ENCODE measurements at places on chromosomes 11 and 22.

DNA sequence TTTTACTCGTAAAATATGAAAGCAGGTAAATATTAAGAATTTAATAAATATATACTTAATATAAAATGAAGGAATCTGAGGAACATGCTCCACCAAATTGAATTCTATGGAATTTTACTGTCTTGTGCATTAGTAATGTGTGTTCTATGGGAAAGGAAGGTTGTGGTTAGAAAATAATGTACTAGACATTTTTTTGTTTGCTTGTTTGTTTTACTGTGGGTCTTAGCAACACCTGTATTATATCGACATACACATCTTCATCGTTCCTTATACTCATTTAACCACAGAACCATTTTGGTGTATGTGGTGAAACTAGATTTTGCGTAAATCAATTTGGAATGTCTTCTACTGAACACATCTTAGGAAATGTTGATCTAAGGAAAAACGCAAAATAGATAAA lies 114.1 kb upstream of the MTMR2 start:
- DNase-seq: peak; percentile 62

DNA sequence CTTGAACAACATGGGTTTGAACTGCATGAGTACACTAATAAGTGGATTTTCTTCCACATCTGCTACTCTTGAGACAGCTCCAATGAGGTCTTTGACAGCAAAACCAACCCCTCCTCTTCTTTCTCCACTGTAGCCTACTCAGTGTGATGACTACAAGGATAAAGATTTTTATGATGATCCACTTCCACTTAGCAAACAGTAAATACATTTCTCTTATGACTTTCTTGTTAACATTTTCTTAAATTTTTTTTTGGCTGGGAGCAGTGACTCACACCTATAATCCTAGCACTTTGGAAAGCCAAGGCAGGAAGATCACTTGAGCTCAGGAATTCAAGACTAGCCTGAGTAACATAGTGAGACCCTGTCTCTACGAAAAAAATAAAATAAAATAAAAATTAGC lies 9.9 kb upstream of the EIF4G2 start:
- DNase-seq: peak; percentile 80

- peak; percentile 75 for DNase-seq
Observed at GRCh38 chr22:26474682-26475081, 8.9 kb downstream of the HPS4 start.

GRCh38 chr22:33459137-33459536 lies 401.0 kb upstream of the SYN3 start:
- DNase-seq: no peak

DNA sequence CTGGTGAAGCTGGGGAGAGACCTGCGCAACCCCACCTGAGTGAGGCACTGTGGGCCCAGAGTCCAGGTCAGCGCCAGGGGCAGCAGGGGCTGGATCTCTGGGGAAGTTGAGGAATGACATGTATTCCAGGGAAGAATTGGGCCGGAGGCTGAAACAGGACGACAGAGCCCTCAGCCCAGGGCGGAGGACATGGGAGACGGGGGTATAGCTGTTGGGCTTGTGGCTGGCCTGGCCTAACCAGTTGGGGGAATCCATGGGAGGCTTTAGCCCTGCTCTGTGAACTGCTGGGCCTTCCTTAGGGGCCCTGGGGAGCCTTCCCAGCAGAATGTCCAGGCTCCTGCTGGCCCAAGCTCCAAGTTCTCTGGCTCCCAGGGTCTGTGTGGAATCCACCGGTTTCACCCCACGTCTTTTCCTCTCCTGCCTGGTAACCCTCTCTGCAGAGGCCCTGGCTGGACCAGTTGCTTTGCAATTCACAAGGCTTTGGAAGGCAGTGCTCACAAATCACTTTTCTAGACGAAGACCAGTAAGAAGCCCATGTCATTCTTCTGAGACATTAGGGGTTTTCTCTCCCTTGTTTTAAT lies 50.4 kb upstream of the KCNQ1OT1 start:
- no peak for DNase-seq

DNA sequence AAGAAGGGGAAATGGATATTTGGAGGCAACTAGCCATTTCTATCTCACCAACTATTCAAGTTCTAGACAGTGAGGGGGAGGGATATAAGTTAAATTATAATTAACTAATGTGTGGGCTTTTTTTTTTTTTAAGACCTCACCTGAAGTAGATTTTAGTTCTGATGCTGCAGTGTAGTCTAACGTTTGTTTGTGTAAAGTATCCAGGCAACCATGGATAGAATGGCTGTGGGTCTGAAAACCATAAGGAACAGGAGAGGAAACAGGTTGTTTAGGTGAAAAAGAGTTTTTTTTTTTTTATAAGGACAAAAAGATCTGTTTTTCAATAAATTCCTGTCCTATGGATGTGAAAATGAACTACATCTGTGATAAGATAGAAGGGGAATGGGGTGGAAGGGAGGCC lies 262.4 kb upstream of the PLET1 start:
- no peak for DNase-seq

DNA sequence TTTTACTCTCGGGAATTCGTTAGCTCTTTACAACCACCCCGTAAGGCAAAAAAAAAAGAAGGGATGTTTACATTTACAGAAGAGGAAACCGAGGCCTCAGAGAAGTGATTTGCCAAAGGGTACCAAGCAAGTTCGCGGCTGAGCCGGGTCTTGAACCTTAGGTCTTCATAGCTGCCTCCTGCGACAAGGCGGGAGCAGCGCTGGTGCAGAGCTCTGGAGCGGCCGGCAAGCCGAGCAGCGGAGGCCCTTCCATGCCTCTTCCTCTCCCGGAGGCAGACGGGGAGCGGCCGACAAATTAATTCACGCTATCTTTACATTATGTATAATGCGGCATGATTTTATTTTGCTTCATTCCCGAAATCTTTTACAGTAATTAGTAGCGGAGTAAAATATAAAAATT lies 536.3 kb downstream of the INSC start:
- DNase-seq: no peak

- no peak for DNase-seq
Observed at GRCh38 chr11:108983636-108984420, 319.0 kb downstream of the DDX10 start.

- peak; percentile 1 for DNase-seq
Observed at GRCh38 chr22:34975721-34976120, 90.2 kb upstream of the ISX start.

GRCh38 chr11:122717264-122717867 lies 61.8 kb downstream of the UBASH3B start:
- DNase-seq: no peak

DNA sequence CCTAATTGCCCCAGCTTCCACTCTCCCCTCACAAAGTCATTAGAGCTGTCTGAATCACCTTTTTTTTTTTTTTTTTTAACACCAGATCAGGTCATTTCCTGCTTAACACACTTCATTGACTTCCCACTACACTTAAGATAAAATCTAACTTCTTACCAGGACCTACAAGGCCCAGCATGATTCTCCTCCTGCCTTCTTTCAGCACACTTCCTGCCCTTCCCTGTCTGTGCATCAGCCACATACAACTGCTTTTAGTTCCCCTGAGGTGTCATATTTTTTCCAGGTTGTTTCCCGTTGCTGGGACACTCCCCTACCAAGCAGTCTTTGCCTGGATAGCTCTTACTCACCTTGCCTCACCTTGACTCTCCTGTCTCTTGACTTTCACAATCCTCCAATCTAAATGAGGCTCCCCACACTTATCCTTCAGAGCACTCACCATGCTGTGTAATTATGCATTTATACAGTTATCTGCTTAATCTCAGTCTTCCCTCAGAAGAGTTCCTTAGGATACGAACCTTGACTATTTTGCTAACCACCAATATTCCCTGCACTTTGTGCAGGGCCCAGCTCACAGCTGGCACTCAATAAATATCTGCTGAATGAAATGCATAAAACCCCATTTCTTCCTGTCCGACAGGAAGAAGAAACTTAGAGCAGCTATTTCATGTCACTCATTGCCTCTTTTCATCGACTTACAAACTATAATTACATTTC lies 96.6 kb upstream of the AKIP1 start:
- DNase-seq: peak; percentile 96

- peak; percentile 15 for DNase-seq
Observed at GRCh38 chr11:31045335-31045734, 324.2 kb downstream of the DCDC1 start.

DNA sequence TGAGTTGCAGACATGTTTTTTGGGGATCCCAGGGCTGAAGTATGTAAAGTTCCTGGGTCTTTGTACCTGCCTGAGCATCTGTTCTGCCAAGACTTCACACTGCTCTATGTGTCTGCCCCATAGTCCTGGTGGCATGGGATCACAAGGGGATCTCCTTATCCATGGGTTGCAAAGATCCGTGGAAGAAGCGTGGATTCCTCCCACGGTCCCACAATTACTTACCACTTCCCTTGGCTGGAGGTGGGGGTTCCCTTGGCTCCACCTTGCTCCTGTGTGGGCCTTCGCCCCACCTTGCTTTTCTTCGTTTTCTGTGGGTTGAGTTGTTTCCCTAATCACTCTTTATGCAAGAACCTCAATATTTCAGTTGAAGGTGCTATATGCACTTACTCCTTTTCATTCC lies 157.4 kb upstream of the CHORDC1 start:
- DNase-seq: no peak

- DNase-seq: no peak
Observed at GRCh38 chr11:130269326-130269943, 45.3 kb downstream of the ZBTB44 start.

GRCh38 chr11:34407121-34407813 lies 31.5 kb upstream of the CAT start:
- peak; percentile 70 for DNase-seq

DNA sequence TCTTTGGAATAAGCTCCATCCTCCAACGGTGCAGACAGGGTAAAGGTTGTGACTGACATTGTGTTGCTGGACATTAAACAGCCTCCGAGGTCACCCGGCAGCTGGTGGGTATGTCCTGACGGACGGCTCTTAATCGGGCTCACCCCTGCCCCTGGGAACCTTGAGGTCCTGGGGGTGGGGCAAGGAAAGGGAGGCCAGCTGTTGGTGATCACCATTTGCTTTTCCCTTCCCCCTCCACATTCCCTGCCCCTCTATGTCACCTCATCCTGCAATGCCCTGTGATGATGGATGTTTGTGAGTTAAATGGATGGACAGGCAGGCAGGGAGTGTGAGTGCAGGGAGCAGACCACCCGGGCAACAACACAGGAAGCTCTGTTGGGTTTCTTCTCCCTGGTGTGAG lies 26.3 kb downstream of the APLNR start:
- DNase-seq: no peak

DNA sequence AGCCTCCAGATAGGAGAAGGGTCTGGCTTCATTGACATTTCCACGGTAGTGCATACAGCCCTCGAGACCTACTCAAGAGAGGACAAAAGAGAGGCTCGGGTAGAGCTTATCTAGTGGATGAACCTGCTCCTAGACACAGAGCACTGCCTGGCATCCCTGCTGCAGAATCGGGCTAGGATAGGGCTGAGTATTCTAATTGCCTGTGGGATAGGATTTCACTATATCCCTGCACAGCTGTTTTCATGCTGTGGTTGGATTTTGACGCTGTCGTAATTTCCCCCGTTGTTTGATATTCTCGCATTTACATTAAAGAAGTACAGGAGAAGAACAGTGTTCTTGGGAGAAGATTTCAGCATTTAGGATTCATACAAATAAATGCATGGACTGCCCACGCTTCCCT lies 107.8 kb downstream of the KIRREL3 start:
- no peak for DNase-seq

GRCh38 chr22:25623851-25624250 lies 59.4 kb downstream of the GRK3 start:
- no peak for DNase-seq

- no peak for DNase-seq
Observed at GRCh38 chr22:34801221-34801620, 264.7 kb upstream of the ISX start.

DNA sequence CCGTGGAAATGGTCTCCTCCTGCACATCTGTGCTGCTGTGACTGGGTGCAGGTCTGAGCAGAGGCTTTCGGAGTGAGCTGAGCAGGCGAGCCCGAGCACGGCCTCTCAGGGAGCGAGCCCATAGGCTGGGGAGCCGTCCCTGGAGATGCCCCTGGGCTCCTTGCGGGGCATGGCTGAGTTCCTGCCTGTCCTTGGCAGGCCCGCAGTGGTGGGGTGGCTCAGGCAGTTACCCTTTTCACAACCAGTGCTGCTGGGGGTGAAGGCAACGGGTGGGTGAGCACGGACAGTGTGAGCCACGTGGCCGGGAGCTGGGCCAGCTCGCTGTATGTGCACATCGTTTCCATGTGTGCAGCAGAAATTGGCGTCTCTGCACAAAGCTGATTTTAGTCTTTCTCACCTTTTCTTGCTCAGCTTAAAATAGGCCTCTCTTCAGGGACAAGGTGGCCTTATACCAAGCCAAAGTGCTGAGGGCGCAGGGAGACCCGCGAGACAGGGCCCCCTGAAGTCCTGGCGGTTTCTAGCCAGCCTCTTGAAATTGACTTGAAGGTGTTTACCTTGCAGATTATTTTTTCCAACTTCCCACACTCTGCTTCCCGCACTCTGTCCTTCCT lies at the start of gene TP53AIP1:
TSS of gene TP53AIP1 (minus strand) at position 55 of the 611 bp plus-strand sequence. CDS start 5,053 bp downstream, outside the sequence.
- DNase-seq: peak; percentile 44

DNA sequence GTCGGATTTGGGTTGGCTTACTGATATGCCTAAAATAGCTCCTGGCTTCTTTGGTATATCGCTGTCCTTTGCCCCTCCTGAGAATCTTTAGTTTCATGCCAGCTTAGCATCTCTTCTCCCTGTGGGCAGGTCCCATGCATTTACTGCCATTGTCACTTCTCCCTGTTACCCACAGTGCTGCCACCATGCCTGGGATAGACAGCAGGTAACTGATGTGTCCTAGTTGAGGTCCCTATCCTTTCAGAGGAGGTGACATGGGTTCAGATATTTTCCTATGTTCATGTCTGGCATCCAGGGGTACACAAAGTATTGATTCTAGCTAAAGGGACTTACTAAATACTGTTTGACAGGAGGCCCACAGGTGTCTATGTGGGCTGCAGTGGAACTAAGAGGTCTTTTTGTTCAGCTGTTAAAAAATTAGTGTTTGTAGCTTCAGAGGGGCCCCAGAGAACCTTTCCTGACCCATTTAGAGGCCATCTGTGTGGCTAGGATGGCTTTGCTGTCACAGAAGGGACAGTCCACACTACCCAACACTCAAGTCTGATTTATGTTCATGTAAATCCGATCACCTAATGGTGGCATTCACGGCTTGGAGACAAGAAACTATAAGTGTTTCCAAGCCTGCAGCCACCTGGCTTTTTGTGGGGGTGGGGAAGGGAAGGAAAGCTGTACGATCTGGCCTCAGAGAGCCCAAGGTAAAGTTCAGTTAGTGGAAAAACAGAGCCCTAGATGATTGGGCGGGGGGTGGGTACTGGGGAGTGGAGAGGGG lies 8.5 kb downstream of the TIMP3 start:
- no peak for DNase-seq

- DNase-seq: no peak
Observed at GRCh38 chr11:2780850-2781407, 81.1 kb upstream of the KCNQ1OT1 start.

DNA sequence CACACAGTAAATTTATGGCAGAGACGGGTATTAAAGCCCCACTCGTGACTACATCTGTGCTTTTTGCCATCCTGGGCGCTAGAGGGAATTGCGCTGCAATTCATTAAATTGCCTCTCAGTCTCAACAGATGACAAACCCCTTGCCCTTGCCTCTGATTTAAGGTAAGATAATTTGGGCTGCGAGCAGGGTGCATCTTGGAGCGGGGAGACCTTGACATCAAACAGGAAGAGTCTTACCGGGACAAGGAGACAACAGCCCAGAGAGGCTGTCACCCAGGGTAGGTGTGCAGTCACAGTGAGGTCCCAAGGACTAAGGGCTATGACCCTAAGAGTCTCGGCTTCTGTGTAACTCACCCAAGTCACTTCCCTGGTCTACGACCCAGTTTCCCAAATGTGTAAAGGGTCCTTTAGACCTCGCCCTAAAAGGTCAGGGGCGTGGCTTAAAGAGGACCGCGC lies 449 bp upstream of the TOM1 start:
- DNase-seq: peak; percentile 17
